Mesangial cell (primary cell): ENCODE measurements at places on chromosomes 6 and 20. TPM values are rescaled to one million over a fixed set of nuclear protein-coding genes. Genes with fewer than 3 reads are reported as not detected.

HLA-DPA1 gene
- total RNA-seq: 6.5 TPM in 1 of 2 replicates, not detected in the other

ADGRG6 gene
- total RNA-seq: 66.2 and 71.1 TPM in 2 replicates

SIRPD gene
- not detected in 2 replicates for total RNA-seq

KIF13A gene
- total RNA-seq: 13.5 and 19.4 TPM in 2 replicates

COL19A1 gene
- total RNA-seq: not detected in 2 replicates

PPP1R11 gene
- total RNA-seq: 35.2 and 38.1 TPM in 2 replicates

VSX1 gene
- total RNA-seq: not detected in 2 replicates

STX16 gene
- total RNA-seq: 22.2 and 27.8 TPM in 2 replicates

PNLDC1 gene
- total RNA-seq: 0.13 TPM in 1 of 2 replicates, not detected in the other

CNKSR3 gene
- total RNA-seq: 4.7 and 16.0 TPM in 2 replicates

NKX2-2 gene
- not detected in 2 replicates for total RNA-seq

RIMS4 gene
- not detected in 2 replicates for total RNA-seq

PBOV1 gene
- total RNA-seq: not detected in 2 replicates

SAMD3 gene
- total RNA-seq: 0.25 and 0.33 TPM in 2 replicates

B3GAT2 gene
- total RNA-seq: not detected in 2 replicates

MAP7 gene
- 2.8 and 4.8 TPM in 2 replicates for total RNA-seq

TNF gene
- 1.3 and 5.7 TPM in 2 replicates for total RNA-seq

HSPA12B gene
- 0.13 TPM in 1 of 2 replicates, not detected in the other for total RNA-seq

MLN gene
- total RNA-seq: not detected in 2 replicates

DNAH8 gene
- total RNA-seq: under 0.01 TPM in 1 of 2 replicates, not detected in the other

WFDC2 gene
- total RNA-seq: 0.98 and 9.8 TPM in 2 replicates

F13A1 gene
- under 0.01 and 0.16 TPM in 2 replicates for total RNA-seq

CDH4 gene
- 12.4 and 13.7 TPM in 2 replicates for total RNA-seq

PTGIS gene
- total RNA-seq: 0.98 and 8.9 TPM in 2 replicates

C6orf163 gene
- 1.6 TPM in 1 of 2 replicates, not detected in the other for total RNA-seq

ANKEF1 gene
- 1.1 and 3.2 TPM in 2 replicates for total RNA-seq

GDAP1L1 gene
- not detected in 2 replicates for total RNA-seq
